Fibroblast of skin of scalp (primary cell): ENCODE measurements at places on chromosomes 5 and 9.

- no peak for DNase-seq
Observed at GRCh38 chr9:134348404-134349155, 22.3 kb downstream of the RXRA start.

- peak; percentile 20 for DNase-seq
Observed at GRCh38 chr5:67156976-67157583, 39.5 kb downstream of the CD180 start.

DNA sequence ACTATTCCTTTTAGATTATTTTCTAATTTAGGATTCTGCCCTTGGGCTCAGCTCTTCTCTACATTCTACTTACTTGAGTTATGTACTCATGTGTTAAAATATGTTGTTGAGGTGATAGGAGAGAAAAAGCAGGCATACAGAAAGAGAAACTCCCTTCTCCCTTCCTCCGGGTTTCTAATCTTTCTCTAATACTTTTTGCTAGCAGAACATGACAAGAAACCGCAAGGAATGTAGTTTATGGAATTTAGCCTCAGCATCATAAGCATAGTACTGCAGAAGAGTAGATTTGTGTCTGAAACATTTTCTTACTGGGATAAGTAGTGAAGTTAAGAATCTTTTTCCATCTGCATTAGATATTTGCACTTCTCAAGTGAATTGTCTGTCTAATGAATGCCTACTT, 139.5 kb upstream of the CYLC2 start:
- DNase-seq, result peak; percentile 1

- no peak for DNase-seq
Observed at GRCh38 chr5:1831677-1832313, 30.6 kb downstream of the NDUFS6 start.

DNA sequence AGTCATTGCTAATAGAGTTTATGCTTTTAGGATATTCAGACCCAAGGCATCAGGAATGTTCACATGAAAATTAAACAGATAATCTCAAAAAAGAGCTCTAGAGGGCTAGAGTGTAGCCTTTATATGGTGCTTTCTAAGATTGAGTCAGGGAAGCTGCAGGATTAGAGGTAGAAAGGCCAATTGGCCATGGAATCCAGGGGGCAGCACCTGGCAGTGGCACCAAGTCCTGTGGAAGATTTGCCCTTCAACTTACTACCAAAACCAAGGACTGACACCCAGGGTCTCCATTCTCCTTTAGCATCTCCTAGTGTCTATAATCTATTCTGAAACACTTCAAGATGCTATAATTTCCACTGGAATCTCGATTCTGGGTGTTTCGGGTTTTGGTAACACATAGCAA, 112.4 kb downstream of the ACER2 start:
- no peak for DNase-seq
